ENCODE measurements at places on chromosomes 3 and 15. TPM values are rescaled to one million over a fixed set of nuclear protein-coding genes. Genes with fewer than 3 reads are reported as not detected.

- DNase-seq = no peak
Observed at GRCh38 chr15:55683376-55683775, 59.6 kb downstream of the PRTG start.

Gene EPHB1
- total RNA-seq = 3.2 TPM

GRCh38 chr3:40701016-40701588 lies 176.3 kb downstream of the ZNF621 start:
- no peak for DNase-seq

Gene RFTN1
- 34.1 TPM for total RNA-seq

GRCh38 chr15:70584441-70584837 lies 178.9 kb downstream of the UACA start:
- no peak for DNase-seq

GRCh38 chr3:5005367-5005766 lies 26.1 kb downstream of the BHLHE40 start:
- no peak for DNase-seq

Measured in kidney (tissue), 22 donors.